ENCODE measurements at places on chromosomes 13 and 19. TPM values are rescaled to one million over a fixed set of nuclear protein-coding genes. Genes with fewer than 3 reads are reported as not detected.

CNN1 gene
- total RNA-seq: 1.4 TPM

C13orf46 gene
- not detected for total RNA-seq

ZNF223 gene
- total RNA-seq: 6.3 TPM

C13orf42 gene
- total RNA-seq: not detected

FPR2 gene
- total RNA-seq: not detected

ZNF547 gene
- 1.9 TPM for total RNA-seq

PSG6 gene
- total RNA-seq: not detected
